Smooth muscle cell of the brain vasculature (primary cell): ENCODE measurements at places on chromosomes 12 and 14.

- peak; percentile 29 for DNase-seq
These were observed 2.9 kb downstream of the RDH12 start for GRCh38 chr14:67704484-67705089.

DNA sequence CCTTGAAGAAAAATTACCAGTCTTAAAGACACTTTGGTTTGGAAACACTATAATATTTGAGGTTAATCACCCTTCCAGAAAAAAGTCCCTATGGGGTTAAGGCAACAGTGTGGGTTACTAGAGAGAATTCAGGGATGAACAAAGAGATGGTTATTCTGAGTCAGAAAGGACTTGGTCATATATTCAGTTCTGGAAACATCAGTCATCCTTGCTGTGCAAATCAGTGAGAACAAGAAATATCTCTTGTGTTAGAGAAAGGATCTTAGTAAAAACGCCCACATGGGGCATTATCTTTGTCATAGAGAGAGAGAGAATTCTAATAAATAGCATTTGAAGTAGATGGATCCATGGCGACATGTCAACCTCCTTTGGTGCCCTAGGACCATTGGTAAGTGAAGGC lies 59.4 kb upstream of the E2F7 start:
- no peak for DNase-seq

GRCh38 chr14:60945984-60946383 lies 34.9 kb downstream of the TRMT5 start:
- no peak for DNase-seq

GRCh38 chr12:6813363-6813762 lies 8.3 kb upstream of the GPR162 start:
- DNase-seq, result no peak

- DNase-seq, result no peak
These were observed 56.0 kb downstream of the SLC41A2 start for GRCh38 chr12:104902125-104902524.

DNA sequence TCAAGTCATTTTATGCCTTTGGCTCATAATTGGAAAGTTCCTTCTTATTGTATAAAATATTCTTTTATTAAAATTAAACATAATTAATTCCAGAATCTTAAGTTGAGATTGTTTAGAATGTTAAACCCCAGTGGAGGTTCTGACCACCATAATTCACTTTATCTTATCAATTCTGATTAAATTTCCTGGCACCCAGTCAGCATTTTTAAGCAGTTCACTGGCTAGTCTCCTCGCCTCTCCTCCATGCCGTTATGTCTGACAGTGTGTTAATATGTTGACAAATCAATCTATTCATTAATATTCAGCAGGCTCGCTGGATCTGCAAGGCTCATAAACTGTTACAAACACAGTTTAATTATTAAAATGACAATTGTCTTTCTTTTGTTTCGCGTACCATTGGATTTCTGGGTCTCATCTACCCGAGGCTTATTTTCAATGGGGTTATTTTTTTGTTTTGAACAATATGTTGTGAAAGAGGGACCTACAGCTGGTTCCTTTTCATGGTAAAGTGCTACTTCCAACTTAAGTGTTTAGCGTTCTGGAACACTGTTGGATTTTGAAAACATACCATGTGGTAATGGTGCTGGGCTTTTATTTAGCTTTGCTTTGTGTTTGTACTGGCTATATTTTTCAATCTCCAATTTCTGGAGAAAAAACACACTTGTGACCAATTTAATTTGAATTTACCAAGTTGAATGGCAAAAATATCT lies 339.7 kb downstream of the PRKD1 start:
- no peak for DNase-seq

GRCh38 chr12:48602192-48602989 lies 32.5 kb upstream of the LALBA start:
- DNase-seq, result no peak

GRCh38 chr14:69719501-69719951 lies 47.4 kb upstream of the SRSF5 start:
- DNase-seq, result no peak

GRCh38 chr14:53894456-53894855 lies 62.2 kb downstream of the BMP4 start:
- DNase-seq, result no peak

GRCh38 chr14:91996948-91997371 lies 42.9 kb downstream of the TRIP11 start:
- no peak for DNase-seq

GRCh38 chr14:34086223-34086757 lies 135.4 kb upstream of the EGLN3 start:
- DNase-seq, result no peak

DNA sequence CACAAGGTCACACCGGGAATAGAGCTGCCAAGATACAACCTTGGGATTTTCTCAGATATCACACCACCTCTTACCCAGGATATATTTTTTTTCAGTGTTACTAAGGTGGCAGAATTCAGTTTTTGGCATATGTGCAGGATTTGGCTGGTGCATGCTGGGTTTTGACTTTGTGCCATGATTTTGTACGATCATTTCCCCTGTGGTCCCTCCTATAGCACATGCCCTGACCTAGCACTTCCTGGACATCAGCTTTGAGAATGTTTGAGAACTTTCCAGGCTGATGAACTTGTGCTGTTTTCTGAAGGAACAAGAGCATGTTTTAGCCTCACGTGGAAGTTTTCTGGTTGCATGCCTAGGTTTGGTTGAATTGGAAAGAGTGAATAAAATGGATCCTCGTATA lies 11.0 kb upstream of the TBPL2 start:
- no peak for DNase-seq

DNA sequence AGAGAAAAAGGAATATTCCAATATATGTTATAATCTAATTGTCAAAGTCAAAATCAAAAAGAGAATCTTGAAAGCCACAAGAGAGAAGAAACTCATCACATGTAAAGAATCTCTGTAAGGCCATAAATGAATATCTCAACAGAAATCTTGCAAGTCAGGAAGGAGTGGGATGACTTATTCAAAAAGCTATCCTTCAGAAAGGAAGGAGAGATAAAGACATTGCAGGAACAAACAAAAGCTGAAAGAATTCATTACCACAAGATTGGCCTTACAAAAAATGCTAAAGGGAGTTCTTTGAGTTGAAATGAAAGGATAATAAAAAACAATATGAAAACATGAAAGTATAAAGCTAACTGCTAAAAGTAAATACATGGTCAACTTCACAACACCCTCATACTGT lies 286.8 kb downstream of the LRIG3 start:
- DNase-seq, result no peak

- no peak for DNase-seq
These were observed 56.3 kb downstream of the PPP1R36 start for GRCh38 chr14:64605926-64606685.

- no peak for DNase-seq
These were observed 3.6 kb downstream of the SRSF5 start for GRCh38 chr14:69770559-69770958.

GRCh38 chr12:5660238-5660637 lies 228.3 kb downstream of the NTF3 start:
- DNase-seq, result no peak

DNA sequence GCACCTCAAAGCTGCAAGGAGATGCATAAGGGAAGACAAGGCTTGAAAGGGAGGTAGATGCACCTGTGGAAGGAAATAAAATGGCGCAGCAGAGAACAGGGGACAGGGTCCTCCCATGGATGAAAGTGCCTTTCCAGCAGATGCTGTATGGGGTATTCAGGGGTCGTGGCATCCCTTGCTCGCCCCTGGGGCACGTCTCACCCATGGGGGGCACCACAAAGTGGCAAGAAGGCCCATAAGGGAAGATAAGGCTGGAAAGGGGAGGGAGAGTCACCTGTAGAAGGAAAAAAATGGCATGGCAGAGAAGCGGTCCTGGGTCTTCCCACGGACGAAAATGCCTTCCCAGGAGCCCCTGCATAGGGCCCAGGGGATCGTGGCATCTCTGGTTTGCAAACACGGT lies 265.1 kb downstream of the ALG10 start:
- DNase-seq, result no peak

DNA sequence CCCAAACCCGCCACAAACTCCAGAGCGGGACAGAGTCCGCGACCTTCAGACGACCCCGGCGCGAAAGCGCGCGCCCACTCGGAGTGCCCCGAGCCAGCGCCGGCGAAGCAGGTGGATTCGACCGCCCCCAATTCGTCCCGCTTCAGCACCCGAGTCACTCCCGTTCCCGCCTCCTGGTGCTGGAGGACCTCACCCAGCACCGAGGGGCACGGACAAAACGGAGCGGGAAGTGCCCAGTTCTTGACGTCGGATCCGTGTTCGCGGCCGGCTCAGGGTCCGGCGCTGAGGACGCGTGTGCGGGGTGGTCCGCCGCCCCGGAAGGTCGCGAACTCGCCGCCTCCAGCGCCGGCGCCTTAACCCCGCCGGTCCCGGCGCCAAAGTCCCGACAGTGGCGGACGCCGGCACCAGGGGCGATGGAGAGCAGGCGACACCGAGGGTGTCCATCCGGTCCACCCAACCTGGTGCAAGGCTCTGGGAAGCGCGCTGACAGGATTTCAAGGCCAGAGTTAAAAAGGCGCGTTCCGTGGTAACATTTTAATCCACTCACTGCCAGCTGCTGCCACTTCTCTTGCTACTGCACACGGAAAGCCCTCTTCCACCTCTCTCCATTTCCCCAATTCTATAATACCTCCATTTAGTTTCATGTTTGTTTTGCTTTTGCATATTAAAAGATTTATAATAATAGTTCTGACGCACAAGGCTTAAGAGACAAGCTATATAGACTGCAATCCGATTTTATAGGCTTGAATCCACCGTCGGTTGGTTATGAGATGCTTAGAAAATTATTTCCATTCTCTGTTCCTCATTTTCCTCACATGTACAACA lies 240.0 kb upstream of the CPNE8 start:
- no peak for DNase-seq

DNA sequence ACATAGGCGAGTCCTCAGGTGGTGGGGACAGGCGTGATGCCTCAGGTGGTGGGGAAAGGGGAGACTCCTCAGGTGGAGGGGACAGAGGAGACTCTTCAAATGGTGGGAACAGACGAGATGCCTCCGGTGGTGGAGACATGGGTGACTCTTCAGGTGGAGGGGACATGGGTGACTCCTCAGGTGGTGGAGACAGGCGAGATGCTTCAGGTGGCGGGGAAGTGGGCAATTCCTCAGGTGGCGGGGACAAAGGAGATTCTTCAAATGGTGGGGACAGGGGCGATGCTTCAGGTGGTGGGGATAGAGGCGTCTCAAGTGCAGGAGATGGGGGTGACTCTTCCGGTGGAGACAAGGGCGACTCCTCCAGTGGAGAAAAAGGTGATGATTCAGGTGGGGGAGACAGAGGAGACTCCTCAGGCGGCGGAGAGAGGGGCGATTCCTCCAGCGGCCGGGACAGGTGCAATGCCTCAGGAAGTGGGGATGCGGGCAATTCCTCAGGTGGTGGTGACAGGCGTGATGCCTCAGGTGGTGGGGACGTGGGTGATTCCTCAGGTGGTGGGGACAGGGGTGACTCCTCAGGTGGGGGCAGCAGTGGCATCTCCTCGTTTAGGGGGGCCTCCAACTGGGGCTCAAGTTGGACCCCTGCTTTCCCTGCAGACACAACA lies 8.7 kb downstream of the KMT2D start:
- no peak for DNase-seq

DNA sequence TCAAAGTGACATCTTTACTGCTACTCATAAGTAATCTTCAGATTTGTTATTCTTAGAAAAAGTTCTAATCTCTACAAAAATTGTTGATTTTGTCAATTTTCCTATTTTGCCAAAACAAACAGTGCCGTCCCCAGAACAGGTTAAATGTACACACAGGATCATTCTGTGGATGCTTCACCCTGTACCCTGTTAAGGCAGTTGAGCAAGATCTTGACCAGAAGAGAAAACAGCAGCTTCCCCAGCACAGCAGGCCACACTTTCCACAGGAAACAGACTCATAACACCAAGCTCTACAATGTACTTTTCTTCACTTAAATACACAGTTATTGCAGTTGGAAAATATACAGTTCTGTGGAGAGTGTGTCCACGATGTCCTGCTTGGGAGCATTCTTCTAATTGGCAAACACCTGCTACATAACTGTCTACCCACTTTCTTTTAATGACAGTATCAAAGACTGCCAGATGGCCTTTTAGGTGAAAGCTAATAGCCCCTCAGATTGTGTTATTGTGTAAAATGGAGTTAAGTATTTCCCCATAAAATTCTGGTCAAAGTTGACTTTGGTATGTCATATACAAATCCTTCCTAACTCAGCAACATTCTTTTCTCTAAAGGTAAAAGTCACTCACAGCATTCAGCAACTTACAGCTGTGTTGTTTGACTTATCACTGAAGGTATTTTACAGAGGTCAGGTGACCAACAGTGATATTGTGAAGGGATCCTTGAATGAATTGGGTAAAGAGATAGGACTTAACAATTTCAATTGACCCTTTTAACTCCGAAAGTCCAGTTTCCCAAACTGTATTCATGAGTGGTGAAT lies 77.0 kb downstream of the SEC23A start:
- peak; percentile 65 for DNase-seq

DNA sequence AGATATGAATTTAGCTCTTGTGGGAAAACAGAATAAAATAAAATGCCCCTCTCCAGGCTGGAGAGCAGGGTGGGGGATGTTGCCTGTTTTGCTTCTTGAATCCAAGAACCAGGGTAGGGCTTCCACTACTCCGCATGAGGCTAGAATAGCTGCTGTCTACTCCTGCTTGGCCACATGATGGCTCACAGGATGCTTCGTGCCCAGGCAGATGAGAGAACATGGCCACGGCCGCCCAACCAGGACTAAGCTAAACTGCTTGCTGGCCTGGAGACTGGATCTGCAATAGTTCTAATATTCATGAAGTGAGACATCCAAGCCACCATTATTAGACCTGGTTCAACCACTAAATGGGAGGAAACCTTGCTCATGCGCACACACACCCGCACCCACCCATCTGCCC lies 122.2 kb upstream of the METAP2 start:
- DNase-seq, result no peak

DNA sequence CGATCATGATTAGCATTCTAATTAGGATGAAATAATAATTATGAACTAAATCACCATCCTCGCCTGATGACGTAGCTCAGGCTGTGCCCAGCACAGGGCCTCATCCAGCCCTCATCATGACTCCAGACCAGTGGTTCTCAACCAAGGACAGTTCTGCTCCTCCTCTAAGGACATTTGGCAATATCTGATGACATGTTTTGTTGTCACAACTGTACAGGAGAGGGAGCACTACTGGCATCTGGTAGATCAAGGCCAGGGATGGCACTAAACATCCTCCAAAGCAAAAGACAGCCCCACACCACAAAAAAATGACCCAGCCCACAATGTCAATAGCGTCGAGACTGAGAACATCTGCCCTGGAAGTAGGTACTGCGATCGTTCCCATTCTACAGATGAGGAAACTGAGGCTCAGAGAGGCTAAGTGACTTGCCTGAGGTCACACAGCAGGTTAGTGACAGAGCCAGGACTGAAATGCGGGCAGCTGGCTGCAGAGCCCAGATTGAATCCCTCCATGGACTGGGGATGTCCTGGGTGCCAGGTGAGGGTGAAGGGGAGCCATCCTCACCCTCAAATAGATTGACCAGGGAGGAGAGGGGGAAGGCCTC lies 15.5 kb downstream of the TRPV4 start:
- DNase-seq, result no peak

GRCh38 chr12:114238808-114239207 lies 167.1 kb downstream of the TBX5 start:
- DNase-seq, result no peak

GRCh38 chr12:104562763-104563162 lies 106.0 kb downstream of the CHST11 start:
- DNase-seq, result no peak

GRCh38 chr12:111850526-111850925 lies 8.5 kb downstream of the MAPKAPK5 start:
- no peak for DNase-seq
